ENCODE measurements at places on chromosomes 1 and 21.

GRCh38 chr1:15299179-15299578, 52.2 kb downstream of the FHAD1 start:
- no peak for DNase-seq

DNA sequence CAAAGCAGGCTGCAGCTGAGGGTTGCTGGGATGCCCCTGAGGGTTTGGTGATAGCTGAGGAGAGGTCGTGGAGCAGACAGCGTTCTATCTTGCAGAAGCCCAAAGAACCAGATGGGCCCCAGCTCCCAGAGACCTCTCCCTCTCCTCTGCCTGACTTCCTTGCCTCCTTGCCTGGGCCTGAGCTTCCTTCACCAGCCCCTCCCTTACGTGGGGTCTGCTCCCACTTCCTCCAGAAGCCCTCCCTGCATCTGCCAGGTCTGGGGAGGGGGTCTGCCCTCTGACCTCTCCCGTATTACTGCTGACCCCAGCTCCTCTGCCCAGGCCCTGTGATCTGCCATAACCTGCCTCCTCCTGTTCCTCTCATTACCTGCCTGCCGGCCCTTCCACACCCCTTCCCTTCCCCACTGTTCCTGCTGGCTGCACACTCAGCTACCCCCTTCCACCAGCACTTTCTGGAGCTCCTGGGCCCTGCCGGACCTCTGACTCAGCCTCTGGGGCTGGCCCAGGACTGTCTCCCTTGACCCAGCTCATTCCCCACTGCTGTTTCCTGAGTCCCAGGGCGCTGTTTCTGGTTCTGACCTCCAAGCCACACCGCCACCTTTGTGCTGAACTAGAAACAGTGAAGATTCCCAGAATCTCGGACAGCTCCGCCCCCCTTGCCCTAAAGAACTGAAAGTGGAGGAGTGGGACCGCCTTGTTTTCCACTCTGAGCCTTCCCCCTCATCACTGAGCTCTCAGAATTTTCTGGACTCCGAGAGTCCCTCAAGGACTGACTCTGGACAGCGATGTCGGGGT, 237.7 kb upstream of the C1orf174 start:
- no peak for DNase-seq

- DNase-seq, result no peak
These were observed 137.2 kb downstream of the IGSF21 start for GRCh38 chr1:18244762-18245161.

DNA sequence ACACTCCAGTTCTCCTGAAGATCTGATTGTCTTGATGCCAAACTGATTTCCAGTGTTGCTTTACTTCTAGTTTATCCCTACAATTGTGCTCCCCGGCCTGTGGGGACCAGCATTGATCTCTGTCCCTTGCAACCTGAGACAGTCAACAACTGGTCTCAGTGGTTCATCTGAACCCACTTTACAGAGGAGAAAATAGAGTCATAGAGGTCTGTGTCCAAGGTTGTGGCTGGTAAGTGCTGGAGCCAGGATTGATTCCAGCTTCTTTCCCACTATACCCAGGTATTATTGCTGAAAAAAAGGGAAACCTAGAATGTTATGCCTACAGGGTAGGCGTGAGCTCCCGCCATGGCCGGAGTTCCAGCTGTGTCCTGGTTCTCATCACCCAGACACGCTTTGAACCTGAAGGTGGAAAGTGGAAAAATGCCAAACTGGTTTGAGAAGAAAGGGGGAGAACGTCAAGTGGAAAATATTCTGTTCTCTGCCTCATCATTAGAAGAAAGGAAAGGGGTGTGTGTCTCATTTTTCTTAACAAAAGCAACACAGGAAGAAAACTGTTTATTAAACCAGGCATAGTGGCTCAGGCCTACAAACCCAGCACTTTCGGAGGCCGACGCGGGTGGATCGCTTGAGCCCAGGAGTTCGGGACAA, 60.7 kb upstream of the ITPKB start:
- DNase-seq, result no peak

DNA sequence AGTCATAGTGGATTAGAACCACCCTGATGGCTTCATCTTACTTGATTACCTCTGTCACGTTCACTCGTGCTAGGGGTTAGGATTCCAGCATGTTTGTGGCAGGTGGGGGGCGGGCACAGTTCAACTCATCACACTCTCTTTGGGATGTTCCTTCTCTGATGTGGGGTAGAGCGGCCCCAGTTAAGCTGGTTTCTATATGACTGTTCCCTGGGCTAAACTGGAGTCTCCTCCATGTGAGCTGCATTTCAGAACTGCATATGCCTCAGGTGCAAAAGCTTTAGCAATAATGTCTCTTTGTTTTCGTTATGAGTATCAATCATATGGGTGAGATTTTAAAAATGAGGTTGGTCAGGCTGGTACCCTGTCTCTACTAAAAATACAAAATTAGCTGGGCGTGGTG, 393.2 kb downstream of the RPS6KC1 start:
- DNase-seq, result no peak

DNA sequence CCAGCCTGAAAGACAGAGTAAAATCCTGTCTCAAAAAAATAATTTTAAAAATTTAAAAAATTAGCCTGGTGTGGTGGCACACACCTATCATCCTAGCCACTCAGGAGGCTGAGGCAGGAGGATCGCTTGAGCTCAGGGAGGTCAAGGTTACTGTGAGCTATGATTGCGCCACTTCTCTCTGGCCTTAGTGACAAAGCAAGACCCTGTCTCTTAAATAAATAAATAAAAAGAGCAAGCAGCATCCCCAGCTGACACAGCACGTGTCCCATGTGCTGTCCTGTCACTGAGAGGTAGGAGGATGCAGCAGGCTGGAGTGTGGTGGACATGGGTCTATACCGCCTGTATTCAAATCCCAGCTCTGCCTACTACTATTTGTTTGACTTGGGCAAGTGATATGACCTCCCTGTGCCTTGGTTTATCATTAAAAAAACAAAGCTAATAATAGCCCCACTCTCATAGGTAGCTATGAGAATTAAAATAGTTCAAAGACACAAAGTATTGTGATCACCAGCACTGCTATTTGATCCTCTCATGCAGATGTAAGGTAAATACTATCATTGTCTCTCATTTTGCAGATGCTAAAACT, 22.2 kb upstream of the ECE1 start:
- no peak for DNase-seq

- DNase-seq, result no peak
These were observed 33.0 kb downstream of the KCNC4 start for GRCh38 chr1:110243146-110243545.

- no peak for DNase-seq
These were observed 205.4 kb downstream of the SLC35F3 start for GRCh38 chr1:234109840-234110239.

DNA sequence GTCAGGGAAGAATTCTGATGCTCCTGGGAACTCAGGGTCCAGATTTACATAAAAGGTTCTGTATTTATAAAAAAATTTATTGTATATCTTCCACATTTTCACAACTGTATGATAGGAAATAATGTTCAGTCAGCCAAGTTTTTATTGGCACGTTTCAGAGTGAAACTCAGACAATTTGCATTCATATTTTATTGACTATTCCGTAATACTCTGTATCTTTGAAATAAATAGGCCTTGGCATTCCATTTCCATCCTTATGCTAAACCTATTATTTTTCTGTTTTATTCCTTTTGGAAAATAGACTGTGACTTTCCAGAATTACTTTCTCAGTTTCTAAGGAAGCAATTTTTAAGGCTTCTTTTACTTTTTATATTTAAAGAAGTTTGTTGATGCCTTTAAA, 329.0 kb downstream of the OLFM3 start:
- no peak for DNase-seq

DNA sequence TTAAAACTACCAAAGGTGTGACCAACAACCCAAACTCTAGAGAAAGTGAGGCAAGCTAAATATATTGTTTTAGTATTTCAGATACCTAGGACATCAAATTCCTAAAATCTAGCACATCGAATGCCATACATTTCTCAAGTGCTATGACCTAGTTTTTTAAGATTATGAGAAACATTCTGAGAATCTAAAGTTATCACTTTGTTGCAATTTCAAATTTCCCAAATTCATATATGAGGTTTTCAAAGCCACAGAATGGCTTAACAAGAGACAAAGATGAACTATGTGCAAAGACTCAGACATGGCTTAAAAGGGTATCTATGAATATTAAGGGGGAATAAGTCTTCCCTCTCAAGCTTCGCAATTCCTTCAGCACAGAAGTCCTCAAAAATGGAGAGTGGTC, 6.8 kb downstream of the SCYL3 start:
- DNase-seq, result no peak

GRCh38 chr1:110293601-110294104, 45.5 kb upstream of the RBM15 start:
- DNase-seq, result no peak

DNA sequence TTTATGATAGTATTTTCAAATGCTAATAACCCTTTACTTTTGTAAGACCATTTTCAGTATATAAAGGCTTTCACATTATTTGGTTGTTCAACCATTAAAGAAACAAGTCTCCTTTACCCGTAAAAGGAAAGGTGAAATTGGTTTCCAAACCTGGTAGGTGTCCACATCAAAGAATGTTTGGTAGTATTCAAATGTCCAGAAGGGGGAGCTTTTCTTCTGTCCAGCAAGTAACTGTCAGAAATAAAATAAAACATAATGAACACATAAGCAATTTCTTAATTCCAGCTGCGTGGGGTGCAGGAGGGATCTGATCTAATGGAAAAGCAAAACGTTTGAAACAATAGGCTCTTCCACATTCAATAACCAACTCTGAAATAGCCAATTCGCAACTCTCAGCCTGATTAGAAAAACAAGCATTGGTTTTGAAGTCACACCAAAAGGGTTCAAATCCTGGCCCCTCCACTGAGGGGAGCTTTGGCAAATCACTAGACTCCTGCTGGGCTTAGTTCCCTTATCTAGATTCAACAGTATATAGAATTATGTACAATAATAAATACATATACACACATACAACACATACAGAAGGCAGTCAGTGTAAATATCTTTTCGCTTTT, 11.0 kb downstream of the YIPF1 start:
- no peak for DNase-seq

- DNase-seq, result no peak
These were observed 340.0 kb downstream of the NPHP4 start for GRCh38 chr1:5651964-5652821.

DNA sequence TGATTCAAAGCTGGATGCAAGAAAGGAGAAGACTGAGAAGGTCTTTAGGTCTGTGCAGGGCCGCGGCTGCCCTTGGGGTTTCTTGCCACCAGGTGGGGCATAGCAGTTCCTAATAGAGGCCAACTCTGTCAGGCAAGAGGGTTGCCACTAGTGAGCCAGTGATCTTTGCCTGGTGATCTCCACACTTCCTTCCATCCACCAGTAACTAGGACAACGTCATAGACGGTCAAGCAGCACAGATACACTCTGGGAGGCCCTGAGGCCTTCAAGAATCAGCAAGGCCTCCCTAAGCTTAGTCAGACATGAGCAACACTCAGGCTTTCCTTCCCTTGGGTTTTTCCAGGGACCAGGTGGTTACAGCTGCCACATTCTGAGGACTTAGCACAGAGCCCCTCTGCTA, 32.9 kb upstream of the ATP2B4 start:
- no peak for DNase-seq

GRCh38 chr1:43882763-43883162, 50.8 kb upstream of the ARTN start:
- DNase-seq, result no peak

GRCh38 chr1:66265796-66266195, 268.2 kb upstream of the SGIP1 start:
- DNase-seq, result no peak

DNA sequence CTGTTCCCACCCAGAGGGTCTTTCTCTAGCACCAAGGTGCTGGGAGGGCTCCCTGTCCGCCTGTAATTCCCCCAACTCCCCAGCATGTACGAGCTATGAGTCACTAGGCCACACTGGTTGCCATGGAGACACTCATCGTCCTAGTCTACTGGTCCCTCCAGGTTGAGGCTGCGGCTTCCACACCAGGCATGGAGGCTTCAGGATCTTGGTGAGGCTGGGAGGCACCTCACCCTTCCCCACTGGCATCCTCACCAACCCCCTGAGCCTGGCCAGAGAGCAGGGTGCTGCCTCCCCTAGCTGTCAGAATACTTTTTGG, 75.6 kb upstream of the KAZN start:
- peak; percentile 38 for DNase-seq

GRCh38 chr1:31795801-31796621, 19.8 kb downstream of the SPOCD1 start:
- DNase-seq, result no peak

- DNase-seq, result no peak
These were observed 18.4 kb upstream of the JAK1 start for GRCh38 chr1:64984737-64985136.

DNA sequence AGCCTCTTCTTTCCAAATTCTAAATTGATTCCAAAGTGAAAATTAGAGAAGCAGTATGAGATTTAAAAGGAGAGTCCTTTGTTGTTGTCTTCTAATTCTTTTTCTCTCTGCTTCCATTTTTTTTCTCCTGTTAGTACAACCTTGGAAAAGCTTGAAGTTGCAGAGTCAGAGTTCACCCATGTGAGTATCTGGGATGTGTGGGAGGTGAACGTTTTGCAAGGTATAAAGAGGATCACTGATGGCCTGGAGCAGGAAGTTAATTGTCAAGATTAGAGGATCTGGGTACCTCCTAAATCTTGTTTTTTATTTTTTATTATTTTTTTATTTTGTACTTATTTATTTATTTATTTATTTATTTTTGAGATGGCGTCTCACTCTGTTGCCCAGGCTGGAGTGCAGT, 7.7 kb upstream of the PSMD4 start:
- no peak for DNase-seq

- DNase-seq, result no peak
These were observed 13.2 kb upstream of the SCYL3 start for GRCh38 chr1:169906938-169907337.

DNA sequence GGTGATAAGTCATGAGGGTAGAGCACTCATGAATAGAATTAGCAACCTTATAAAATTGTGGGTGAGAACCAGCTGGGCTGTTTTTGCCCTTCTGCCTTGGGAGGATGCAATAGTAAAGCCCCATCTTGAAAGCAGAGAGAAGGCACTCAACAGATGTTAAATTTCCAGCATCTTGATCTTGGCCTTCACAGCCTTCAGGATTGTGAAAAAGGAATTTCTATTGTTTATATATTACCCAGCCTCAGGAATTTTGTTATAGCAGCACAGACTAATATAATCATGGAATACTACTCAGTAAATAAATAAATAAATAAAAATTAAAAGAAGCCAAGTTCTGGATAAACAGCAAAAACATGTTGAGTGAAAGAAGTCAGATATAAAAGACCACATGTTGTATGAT, 175.2 kb downstream of the KCNT2 start:
- no peak for DNase-seq

DNA sequence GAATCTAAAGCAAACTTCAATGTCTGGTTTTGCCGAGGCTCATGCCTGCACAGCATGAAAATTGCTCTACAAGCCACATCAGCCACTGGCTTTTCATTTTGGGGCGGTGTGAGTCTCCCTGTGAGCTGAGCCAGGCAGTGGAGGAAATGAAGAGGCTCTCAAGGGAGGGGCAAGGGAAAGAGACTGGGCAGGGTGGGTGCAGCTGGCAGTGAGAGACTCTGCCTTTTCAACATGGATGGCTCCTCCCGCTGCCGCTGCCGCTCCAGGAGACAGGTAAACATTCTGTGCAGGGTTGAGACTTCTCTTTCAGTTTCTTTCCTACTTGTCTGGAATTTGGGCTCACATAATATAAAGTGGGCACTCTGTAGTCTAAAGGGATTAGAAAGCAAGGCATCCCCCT, 11.3 kb upstream of the CTSE start:
- no peak for DNase-seq

All from GM12864 (cell line).